ENCODE measurements at places on chromosomes 6 and 20.

DNA sequence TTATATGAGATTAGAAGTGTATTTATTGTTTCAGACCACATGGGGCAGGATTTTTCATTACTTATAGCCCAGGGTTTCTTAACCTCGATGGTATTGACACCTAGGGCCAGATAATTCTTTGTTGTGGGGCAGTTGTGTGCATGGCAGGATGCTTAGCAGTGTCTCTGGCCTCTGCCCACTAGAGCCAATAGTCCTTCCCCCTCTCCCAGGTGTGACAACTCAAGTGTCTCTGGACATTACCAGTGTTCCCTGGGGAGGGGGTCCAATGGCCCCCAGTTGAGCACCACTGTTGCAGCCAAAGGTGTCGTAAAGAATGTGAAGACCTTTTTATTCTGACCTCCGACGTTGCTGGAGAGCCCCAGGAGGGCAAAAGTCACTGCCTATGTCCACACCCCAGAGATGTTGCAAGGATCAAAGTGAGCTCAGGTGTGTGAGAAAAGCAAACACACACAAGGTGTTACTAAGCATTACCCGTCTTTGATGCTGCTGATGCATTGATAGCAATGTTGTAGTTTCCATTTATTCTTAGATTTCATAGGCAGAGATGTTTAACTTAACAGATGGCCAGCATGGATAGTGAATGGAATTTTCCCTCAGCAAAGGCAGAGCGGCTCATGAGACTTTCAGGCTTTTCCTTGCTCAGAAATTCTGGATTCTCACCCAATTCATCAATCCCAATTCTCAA, 22.2 kb downstream of the BANF2 start:
- DNase-seq, result no peak

- no peak for DNase-seq
These were observed 53.7 kb downstream of the UST start for GRCh38 chr6:148800536-148800935.

GRCh38 chr6:149319422-149319821, 1.9 kb downstream of the TAB2 start:
- DNase-seq, result no peak

GRCh38 chr6:108940741-108941140, 92.5 kb downstream of the ARMC2 start:
- no peak for DNase-seq

GRCh38 chr6:122033564-122034181, 365.8 kb upstream of the HSF2 start:
- no peak for DNase-seq

DNA sequence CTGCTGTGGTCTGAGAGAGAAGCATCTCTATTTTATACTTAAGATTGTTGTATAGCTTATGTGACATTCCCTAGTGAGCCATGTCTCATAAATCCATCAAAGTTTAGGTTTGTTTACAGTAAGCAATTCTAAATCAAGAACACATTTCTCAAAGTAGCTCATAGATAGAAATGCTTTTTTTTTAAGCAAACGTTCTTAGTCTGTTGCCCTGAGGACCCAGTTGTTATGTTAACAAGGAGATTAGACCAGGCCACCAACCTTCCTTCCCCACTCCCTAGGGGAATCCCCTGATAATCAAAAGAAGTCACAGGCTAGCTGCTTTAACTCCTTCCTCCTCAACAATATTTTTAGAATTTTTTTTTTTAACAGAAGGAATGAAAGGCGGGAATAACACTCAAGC, 169.0 kb downstream of the FUT9 start:
- DNase-seq, result no peak

GRCh38 chr6:6803180-6803977, 214.9 kb downstream of the LY86 start:
- DNase-seq, result no peak

- no peak for DNase-seq
These were observed 109.3 kb downstream of the IPCEF1 start for GRCh38 chr6:154247119-154247861.

Data from stimulated activated CD4-positive, alpha-beta T cell treated with anti-CD3 and anti-CD28 coated beads, Interleukin-2, amount 100 ng/mL, for 4 hours (primary cell).